Colonic mucosa (tissue), 4 donors: ENCODE measurements at places on chromosomes 2 and 18. TPM values are rescaled to one million over a fixed set of nuclear protein-coding genes. Genes with fewer than 3 reads are reported as not detected.

DNA sequence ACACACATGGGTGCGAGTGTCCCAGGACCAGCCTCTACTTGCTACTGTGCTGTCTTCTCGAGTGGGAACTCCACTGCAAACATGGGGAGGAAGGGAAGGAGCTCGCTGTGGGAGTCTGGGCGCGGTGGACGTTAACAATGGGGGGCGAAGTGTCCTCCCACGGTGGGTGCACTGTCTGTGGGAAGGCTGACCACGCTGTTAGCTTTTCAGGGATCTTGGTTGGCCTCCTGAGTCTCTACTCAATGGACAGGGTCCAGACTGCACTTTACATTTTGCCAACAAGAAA lies 146.7 kb downstream of the MBP start:
- no peak for DNase-seq

DNA sequence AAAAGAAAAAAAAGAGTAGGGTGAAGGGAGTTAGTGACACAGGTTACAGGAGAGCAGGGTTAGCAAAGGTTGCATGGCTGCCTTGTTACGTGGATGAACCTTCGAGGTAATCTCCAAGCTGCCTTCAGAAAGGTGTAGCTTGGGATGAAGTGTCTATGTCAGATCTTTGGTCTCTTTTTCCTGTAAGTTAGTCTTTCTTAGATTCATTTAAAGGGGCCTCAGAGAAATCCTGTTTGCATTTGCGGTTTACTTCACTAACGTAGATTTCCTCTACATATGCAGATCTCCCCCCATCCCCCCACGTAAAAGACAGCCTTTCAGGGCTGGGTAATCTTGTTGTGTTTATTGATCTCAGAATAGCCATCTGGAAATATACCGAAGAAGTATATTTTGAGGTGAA lies 83.7 kb downstream of the MTA3 start:
- no peak for DNase-seq

The CNDP1 gene
- not detected for total RNA-seq

DNA sequence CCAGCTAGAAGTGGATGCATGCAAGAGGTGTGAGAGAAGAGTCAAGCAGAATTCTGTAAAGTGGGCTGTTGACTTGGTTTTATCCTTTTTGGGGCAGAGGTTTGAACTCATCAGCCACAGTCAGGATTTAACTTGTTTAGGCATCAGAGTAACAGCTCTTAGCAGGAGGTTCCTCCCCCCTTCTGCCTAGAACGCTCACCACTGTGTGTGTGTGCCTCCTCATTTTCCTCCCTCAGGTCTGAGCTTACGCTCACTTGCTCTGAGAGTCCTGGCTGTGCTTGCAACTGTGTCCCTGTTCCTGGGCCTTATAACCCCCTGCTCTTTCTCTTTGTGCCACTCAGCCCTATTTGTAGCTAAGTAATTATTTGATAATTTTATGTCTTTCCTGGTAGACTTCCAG lies 167.9 kb downstream of the TMEM182 start:
- DNase-seq: no peak

DNA sequence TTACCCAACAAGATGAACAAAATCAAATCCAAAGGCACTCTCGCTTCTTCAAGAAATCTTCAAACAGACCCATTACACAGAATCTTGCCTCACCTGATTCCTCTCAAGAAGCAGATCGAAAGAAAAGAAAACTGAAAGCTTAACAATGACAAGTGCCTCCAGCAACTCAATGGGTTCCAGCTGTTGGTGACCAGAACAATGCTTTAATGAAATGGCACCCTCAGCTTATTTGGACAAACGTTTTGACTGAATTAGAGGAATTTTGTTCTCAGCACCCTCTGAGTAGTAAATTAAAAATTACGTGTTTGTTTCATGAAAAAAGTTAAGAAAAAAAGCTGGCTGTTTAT lies 211.0 kb downstream of the ZNF521 start:
- no peak for DNase-seq

DNA sequence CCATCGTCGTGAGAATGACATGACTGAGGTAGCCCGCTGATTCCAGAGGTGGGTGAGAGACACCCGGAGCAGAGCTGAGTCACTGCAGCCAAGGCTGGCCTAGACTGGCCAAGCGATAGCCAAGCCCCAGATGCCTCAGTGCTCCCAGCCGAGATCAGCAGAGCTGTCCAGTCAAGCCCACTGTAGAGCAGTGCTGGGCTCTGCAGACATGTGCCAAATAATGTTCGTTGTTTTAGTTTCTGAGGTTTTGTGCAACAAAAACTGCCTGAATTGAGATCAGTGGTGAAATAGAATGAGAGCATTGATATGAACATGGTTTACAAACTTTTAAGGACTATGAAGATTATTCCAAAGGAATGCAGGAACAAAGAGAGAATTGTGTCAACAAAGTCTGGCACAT lies 42.1 kb downstream of the INSIG2 start:
- DNase-seq: no peak

GRCh38 chr18:13428319-13428718 lies 209.8 kb downstream of the LDLRAD4 start:
- DNase-seq: no peak

GRCh38 chr2:207926133-207926988 lies 99.0 kb downstream of the PLEKHM3 start:
- DNase-seq: no peak

The DSG4 gene
- 0.16 TPM for total RNA-seq

DNA sequence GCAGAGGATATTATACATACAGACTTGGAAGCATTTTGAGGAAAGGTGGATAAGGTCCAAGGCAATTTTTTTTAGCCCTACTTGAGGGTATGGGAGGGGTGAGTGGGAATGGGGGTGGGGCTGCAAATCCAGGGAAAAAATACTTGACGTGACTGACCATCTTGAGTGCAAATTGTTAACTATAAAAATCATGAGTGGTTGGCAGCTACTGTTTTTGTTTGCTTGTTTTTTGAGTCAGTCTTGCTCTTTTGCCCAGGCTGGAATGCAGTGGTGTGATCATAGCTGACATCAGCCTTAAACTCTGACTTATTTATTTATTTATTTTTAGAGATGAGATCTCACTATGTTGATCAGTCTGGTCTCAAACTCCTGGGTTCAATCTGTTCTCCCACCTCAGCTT lies 458.8 kb downstream of the PIK3C3 start:
- no peak for DNase-seq

The PSMA8 gene
- total RNA-seq: not detected

DNA sequence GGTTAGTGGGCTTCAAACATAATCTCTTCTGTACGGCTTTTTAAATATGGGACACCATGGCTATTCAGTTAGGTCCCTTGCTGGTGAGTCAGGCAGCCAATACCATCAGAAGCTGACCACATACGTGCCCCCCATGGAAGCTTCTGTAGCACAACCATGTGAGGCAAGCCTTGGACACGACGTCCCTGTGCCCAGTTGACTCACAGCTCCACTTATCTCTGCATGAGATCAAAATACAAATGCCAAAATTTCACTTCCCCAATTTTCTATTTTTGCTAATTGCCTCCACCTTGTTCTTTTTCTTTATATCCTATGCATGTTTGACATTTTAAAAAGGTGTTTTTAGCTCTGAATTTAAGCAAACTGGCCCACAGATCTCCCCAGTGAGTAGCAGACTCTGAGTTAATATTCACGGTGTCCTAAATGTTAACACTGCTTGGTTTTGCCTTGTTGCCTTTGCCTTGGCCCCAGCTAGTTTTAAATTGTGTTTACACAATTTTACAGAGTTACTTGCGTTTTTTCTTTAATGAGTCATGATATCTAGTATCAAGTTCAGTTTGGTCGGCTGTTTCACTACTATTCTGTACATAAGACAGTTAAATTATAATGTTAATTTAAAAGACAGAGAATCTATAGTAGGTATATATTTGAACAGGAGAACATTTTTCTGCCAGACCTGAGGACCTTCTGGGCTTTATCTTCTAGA lies 77.5 kb downstream of the CDCA7 start:
- DNase-seq: no peak

DNA sequence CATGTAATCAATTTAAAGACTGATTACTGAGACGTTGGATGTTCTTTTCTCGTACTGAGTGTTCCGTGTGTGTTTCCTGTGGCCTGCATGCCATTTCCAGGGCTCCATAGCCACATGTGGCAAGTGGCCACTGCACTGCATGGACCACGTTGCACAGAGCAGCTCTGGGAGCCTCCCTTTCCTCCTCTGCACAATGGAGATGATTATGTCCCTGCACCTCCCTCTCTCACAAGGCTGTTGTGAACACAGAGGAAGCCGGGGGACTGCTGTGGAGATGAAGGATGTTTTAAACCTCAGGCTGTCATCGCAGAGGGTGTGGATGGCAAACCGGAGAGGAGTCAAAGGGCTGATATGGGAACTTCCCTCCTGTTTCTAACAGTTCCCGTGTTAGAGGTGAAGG lies 87.7 kb downstream of the TGOLN2 start:
- DNase-seq: no peak

The RTP5 gene
- not detected for total RNA-seq

DNA sequence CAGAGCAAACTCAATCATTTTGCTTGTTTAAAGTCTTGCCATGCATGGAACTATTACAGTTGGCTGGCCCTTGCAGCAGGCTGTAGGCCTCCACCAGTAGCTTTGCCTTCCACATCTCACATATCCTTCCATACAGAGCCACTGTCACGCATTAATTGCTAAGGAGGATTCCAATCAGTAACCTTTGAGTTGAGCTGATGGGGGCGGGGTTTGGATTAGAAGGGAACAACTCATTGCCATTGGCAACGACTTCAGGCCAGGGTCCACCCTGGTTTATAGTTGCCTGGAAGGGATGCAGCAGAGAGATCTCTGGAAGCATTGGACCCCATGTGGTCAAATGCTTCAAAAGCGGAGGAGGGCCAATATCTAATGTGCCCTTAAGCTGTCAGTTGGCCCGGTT lies 63.3 kb upstream of the TTC39C start:
- DNase-seq: no peak

The MOCOS gene
- total RNA-seq: 10.0 TPM

DNA sequence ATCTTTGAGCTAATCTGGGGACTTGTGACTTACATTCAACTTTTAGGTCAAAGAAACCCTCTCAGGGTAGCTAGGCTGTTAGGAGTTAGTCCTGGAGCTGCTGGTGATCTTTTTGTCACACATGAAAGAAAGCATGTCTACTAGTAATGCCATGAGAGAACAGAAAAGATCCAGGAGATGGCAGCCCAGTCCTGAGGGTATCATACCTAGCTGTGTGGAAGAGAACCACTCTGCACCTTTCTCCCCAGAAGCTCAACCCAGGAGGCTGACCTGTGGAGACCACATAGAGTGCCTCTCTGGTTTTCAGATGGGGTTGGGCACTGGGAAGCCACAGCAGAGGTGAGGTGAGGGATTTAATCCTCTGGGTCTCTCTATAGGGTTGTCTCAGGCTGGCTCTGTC lies 460.2 kb upstream of the UBE2E3 start:
- peak; percentile 18 for DNase-seq

DNA sequence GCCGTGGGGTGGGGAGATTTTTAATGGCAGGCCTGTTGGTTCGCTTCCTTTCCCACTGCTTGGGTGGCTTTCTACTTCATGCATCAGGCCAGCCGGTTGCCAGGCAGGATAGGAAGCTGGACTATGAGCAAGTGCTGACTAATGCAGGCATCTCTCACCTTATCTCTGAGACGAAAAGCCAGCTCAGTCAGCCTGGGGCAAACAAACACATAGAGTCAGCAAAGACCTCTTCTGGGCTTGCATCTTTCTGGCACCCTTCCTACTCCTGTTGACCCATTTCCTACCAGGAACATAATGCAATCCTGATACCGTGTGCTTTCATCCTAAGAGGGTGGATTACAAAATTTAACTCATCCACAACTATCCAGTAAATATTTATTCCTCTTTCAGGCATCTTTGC lies 416.6 kb upstream of the MEX3C start:
- DNase-seq: no peak

- DNase-seq: no peak
Observed at GRCh38 chr2:164203131-164203530, 418.2 kb downstream of the GRB14 start.

DNA sequence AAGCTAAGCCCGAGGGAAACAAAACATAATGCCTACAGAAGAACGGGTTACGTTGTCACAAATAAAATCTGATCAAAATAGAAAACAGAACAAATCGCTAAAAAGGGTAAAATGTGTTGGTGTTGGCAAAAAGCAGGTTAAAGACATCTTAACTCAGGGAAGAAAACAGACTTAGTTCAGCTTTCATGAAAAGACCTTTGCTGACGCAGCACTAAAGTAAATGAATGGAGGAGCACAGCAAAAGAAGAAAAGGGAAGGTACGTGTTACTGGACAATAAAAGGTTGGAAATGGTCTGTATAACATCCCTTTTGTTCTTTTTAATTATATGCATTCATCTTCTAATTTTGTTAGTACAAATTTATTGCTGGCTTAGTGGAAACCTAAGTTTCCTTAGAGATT lies 117.4 kb upstream of the DSEL start:
- DNase-seq: no peak

GRCh38 chr18:33700513-33700976 lies 122.5 kb downstream of the ASXL3 start:
- no peak for DNase-seq

DNA sequence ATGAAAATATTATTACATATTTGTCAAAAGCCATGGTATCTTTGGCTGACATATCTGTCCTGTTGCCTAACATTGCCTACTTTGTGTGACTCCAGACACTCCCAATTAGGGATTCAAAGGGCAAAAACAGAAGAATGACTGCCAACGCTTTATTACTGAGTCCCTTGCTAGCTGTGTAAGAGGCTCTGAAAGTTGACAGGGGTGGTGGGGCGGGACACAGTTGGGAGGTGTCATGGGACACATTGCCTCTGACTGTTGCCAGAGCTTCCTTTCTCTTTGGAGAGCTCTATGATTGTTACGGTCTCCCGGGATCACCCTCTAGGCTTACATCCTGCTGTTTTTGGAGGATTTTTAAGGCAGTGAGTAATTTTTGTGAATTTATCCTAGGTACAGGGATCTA lies 249.6 kb upstream of the ACVR2A start:
- peak; percentile 71 for DNase-seq

- DNase-seq: no peak
Observed at GRCh38 chr2:181657379-181657778, 474 bp upstream of the CERKL start.

The GPR39 gene
- total RNA-seq: 14.6 TPM

- DNase-seq: no peak
Observed at GRCh38 chr18:8750954-8751415, 45.6 kb downstream of the MTCL1 start.

DNA sequence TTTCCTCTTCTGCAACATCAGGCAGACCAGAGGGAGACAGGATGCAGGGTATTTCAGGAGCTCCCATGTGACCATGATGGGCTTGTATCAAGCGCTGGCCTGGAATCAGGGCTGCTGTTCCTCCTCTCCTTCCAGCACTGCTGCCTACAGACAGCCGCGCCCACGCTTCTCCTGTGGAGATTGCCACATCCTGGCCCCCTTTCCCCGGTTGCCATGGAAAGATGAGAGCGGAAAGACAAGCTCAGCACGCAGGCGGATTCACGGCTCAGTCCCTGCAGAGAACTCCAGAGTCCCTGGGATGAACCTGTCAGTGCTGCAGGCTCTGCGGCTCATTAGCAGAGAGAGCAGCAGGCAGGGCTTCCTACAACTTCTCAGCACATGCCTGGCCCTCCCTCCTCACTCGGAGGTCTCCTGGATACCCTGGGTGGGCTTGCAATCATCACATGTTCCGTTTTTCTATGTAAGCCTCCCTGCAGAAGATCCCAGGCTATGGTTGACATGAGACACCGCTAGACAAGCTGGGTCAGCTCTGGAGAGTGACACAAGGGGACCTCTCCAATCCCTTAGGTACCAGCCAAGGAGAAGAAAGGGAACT lies 497.8 kb upstream of the MYT1L start:
- peak; percentile 14 for DNase-seq

The KCNJ3 gene
- 0.32 TPM for total RNA-seq
